Activated CD4-positive, alpha-beta memory T cell treated with anti-CD3 and anti-CD28 coated beads, Interleukin-2, amount 10 ng/mL, durations not matched to agents 7 days and 5 days (primary cell): ENCODE measurements at places on chromosomes 16 and 17.
A peak's percentile ranks its signal among the peaks of the same experiment; 100 is the strongest.

GRCh38 chr17:72150632-72151460 is 30.0 kb downstream of the SOX9 start:
- DNase-seq: no peak

DNA sequence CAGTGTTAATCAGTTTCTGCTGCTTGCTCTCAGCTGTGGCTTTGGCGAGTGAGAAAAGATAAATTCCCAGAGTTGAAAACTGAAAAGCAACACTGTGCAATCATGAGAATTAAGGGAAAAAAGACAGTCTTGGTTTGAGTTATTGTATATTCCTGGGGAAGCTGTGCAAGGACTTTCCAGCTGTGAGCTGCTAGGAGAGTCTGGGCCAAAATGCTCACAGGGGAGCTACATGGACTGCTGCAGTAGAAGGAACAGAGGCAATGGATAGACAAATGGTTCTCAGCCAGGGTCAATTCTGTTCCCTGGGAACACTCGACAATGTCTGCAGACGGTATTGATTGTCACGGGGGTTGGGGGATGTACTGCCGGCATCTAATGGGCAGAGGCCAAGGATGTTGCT is 102.0 kb upstream of the ADAMTS18 start:
- DNase-seq: no peak

GRCh38 chr16:57001026-57001679 is 11.8 kb downstream of the NLRC5 start:
- DNase-seq: no peak

GRCh38 chr16:17365591-17366298 is 105.0 kb downstream of the XYLT1 start:
- no peak for DNase-seq

GRCh38 chr17:50582741-50583140 is 22.2 kb downstream of the CACNA1G start:
- DNase-seq: no peak

DNA sequence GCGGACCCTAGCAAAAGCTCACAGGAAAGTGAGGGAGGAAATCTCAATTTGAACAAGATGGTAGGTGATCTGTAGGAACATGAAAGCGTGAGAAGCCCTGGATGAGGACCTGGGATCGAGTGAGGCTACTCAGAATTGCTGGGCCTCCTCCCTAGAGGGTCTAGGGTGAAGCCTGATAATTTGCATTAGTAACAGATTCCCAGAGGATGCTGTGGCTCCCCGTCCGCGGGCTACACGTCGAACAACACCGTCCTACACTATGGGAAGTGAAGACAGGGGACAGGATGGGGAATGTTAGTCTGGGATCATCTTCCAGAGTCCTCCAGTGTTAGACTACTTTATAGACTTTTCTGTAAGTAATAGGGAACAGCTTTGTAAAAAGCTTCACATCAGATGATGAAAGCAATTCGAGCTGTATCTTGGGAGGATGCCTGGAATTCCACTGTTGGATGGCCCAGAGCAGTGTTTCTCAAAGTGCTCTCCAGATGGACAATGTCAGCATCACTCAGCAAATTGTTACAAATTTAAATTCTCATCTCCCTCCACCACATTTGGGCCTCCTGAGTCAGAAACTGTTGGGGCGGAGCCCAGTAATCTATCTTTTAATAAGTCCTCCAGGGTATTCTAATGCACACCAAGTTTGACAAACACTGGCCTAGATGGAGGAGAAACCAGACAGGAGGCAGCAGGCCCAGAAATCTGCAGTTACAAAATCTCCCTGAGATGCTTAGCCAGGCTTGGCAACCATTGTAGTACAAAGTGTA is 6.5 kb downstream of the FNDC8 start:
- DNase-seq: no peak

DNA sequence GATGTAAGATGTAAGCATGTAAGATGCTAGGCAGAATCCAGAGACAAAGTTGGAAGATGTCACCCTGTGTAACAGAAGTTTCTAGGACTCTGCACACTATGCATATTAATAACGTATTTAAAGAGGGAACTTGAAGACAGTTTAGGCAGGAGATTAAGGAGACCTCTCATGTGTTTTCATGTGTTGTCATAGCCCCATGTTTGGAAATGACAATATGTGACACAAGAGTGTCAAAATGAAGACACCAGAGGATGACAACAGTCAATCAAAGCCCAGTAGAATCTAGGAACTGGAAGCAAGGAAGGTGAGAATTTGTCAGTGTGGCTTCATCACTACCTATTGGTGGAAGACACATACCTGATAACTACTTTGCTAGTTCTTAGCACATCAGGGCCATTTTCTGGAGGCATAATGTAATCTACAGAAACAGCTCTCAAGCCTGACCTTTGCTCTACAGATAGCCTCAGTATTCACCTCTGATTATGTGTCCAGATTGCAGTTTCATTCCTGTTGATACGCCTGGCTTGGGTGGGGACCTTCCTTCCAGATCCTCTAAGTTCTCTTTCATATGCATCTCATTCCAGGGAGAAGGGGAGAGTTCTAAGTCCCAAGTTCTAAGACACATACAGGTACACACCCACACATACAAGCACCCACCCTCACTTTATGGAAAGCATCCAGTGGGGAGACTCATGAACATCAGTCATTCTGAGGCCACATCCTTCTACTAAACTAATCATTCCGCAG is 26.3 kb downstream of the PMP22 start:
- DNase-seq: no peak

DNA sequence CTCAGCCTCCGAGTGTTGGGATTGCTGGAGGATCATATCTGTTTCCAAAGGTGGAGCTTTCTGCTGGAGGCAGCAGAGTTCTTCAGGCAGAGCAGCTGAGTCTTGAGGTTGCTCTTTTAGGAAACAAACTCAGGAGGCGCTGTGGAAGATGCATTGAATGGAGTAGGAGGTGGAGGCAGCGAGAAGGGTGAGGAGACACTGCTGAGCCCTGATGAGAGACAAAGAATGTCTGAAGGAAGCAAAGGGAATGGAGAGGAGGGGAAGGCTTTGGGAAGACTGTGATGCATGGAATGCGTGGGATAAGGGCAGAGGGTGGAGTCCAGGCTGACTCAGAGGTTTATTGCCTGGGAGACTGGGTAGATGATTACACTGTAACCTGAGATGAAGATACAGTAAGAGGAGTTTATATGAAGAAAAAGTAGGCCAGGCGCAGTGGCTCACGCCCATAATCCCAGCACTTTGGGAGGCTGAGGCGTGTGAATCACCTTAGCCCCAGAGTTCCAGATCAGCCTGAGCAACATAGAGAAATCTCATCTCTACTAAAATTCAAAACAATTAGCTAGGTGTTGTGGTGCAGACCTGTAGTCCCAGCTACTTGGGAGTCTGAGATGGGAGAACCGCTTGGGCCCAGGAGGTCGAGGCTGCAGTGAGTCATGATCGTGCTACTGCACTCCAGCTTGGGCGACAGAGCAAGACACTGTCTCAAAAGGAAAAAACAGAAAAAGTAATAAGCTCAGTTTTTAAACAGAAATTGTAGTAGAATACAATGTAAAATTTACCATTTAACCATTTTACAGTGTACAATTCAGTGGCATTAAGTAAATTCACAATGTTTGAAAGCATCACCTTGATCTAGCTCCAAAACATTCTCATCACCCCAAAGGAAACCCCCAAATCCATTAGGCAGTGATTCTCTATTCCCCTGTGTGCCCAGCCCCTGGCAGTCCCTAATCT is 17.8 kb upstream of the TMEM219 start:
- no peak for DNase-seq

DNA sequence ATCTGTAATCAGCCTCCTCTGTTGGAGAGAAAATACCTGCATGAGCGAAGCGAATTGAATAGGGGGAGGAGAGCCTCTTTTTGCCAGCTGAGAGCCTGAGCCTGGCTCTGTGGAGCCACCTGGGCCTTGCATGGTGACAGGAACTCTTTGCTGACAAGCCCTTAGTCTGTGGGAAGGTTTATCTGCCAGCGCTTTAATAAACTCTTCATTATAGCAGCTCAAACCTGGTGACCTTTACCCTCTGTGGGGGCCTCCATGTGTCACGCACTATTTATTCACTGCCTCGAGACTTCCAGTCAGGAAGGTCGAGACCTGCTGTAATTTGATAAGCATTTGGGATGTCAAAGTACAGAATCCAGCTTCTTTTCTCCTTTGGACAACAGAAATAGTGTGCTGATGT is 282.6 kb downstream of the CBLN1 start:
- DNase-seq: no peak

GRCh38 chr17:50354776-50355175 is 8.8 kb downstream of the XYLT2 start:
- DNase-seq: no peak

DNA sequence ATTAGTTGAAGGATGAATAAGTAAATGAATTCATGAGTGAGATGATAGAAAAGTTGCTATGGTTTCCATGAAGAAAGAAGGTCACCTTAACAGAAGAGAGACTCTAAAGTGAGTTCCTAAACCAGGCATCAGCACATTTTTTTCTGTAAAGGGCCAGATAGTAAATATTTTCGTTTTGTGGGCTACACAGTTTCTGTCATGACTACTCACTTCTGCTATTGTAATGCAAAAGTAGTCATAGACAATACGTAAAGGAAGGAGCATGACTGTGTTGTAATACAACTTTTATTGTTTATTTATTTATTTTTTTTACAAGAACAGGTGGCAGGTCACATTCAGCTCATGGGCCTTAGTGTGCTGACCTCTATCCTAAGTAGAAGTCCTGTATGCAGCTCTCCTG is 426.1 kb upstream of the DYNLRB2 start:
- no peak for DNase-seq

- DNase-seq: no peak
These were observed 54.2 kb downstream of the SREBF1 start for GRCh38 chr17:17782523-17783115.

GRCh38 chr16:14011001-14011400 is 60.1 kb upstream of the MRTFB start:
- no peak for DNase-seq

DNA sequence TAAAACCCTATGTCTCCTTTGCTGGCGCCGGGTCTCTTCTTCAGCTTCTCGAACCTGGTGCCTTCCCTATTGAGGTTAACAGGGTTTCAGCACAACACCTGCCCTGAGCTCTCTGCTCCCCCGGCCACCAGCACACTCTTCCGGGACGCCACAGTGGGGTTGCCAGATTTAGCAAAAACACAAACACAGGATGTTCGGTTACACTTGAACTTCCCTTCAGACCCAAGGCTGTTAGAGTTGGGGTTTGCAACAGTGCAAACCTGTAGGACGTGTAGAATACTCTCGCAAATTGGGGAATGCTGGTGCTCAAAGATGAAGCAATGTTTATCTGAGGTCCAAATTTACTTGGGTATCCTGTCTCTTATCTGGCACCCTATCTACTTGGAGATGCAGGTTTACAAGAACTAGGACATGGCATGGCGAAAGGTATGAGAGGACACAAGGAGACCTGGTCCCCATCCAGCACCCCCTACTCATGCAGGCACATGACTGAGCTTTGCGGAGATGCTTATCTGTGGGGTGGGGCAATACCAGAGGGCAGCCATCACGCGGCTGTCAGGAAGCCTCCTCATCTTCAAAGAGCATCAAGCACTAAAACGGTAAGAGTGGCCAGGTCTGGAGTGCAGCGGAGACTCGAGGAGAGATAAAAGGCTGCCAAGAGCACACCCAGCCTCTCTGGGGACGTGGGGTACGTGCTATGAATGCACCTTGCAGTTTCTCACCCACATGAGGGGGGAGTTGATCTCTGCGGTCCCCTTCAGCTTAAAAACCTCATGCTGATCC is 52.8 kb downstream of the SDK2 start:
- DNase-seq: peak; percentile 68

DNA sequence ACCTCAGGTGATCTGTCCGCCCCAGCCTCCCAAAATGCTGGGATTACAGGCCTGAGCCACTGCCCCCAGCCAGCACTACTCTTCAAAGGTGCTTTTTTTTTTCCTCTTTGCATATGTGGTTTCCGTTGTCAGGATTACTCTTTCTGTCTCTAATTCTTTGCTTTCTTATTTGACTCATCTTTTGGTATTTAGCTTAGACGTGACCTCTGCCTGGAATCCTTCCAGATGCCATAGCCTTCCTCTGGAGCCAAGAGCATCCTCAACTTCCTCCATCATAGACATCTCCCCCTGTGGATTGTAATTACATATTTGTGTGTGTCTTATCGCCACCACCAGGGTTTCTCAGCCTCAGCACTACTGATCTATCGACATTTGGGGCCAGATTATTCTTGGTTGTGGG is 84.4 kb upstream of the XYLT1 start:
- DNase-seq: no peak

GRCh38 chr16:50667497-50668367 is 13.4 kb downstream of the SNX20 start:
- DNase-seq: no peak

DNA sequence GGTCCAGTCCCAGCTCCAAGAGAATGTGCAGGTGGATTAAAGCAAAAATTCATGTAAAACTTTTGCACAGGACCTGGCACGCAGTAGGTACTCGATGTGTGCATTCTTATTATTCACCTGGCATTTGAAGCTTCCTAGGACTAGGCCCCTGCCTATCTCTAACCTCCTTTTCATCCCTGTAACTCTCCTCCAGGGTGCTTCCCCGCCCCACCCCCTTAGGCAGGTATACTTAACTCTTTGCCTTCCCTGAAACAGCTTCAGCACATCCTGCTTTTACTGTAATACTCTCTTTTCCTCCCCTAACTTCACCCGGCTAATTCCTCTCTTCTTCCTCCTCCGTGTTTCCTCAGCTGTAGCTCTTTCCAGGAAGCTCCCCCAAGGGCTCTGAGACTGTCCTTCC is 54.8 kb downstream of the CDK5R1 start:
- no peak for DNase-seq

GRCh38 chr17:350706-351448 is 1.7 kb downstream of the RPH3AL start:
- no peak for DNase-seq

DNA sequence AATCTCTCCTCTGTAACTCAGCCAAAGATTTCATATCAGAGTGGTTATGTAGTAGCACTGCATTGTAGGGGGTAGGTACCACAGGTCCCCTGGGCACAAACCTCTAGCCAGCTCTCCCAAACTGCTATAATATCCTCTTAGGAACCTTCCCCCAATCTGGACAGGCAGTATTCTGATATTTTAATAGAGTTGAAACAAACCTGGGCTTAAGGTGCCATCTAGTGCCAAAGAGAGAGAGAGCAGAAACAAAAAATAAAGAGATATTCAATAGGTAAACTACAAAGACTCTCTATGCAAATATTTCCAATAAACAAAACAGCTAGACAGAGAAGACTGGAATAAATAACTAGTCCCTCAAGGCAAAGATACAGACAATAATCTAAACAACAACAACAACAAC is 1070.0 kb downstream of the CDH11 start:
- no peak for DNase-seq

- no peak for DNase-seq
These were observed 347.3 kb downstream of the NPIPA8 start for GRCh38 chr16:17989255-17989654.

- no peak for DNase-seq
These were observed 52.7 kb upstream of the SLC25A19 start for GRCh38 chr17:75341784-75342486.

DNA sequence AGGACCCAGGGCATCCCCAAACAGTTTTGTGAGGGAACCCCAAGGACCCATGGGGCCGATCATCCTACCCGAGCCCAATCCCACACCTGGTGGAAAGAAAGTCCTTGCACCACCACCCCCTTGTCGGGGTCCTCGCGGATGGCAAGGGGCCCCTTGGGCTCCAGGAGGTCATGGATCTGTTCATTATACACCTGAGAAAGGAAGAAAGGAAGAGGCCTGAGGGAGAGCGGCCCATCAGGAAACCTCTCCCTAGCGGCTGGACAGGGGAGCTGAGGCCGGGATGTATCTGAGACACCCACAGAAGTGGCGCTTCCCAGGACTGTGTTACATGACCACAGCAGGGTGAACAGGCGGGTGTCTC is 12.8 kb downstream of the KIF18B start:
- no peak for DNase-seq
